ENCODE measurements at places on chromosomes 7 and 10.

DNA sequence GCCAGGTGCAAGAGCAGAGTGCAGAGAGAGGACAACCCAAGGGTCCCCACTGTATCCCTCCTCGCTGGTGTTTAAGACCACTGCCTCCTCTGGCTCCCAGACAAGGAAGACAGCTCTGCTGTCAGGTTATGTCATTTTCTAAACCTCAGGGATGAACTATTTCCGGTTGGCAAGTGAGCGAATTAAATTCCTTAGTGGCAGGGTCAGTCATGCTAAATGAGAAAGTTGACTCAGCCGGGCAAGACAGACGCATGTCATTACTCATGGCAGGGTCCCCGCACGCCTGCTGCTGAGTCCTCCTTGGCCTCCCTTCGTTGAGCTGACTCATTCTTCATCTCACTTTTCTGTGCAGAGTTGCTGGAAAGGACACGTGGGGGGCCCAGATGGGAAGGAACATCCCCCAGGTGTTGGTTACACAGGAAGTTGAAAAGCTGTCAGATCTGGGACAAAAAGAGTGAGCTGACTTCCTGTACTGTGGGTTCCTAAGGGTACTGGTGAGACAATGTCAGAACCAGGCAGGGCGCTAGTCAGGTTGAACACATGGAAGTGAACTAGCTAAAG lies 47.1 kb upstream of the UCN3 start:
- peak; percentile 57 for DNase-seq

GRCh38 chr7:107264723-107265122 lies 95.9 kb downstream of the HBP1 start:
- no peak for DNase-seq

DNA sequence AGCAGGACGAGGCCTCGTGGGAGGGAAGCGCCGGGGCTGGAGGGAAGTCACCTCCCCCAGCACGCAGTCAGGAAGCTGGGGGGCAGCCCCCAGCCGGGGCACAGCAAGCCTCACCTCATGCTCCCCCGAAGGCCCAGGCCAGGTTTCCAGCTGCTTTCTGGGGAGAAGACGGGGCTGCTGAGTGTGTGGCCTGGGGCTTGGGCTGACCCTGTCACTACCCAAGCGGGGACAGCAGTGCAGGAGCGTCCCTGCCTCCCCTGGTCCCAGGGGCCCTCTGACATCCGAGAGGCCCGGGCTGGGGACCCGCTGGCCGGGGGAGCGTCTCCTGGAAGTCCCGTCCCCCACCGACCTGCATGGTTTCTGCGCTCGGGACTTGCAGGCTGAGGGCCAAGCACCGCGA lies 19.7 kb upstream of the NKX6-2 start:
- DNase-seq = no peak

DNA sequence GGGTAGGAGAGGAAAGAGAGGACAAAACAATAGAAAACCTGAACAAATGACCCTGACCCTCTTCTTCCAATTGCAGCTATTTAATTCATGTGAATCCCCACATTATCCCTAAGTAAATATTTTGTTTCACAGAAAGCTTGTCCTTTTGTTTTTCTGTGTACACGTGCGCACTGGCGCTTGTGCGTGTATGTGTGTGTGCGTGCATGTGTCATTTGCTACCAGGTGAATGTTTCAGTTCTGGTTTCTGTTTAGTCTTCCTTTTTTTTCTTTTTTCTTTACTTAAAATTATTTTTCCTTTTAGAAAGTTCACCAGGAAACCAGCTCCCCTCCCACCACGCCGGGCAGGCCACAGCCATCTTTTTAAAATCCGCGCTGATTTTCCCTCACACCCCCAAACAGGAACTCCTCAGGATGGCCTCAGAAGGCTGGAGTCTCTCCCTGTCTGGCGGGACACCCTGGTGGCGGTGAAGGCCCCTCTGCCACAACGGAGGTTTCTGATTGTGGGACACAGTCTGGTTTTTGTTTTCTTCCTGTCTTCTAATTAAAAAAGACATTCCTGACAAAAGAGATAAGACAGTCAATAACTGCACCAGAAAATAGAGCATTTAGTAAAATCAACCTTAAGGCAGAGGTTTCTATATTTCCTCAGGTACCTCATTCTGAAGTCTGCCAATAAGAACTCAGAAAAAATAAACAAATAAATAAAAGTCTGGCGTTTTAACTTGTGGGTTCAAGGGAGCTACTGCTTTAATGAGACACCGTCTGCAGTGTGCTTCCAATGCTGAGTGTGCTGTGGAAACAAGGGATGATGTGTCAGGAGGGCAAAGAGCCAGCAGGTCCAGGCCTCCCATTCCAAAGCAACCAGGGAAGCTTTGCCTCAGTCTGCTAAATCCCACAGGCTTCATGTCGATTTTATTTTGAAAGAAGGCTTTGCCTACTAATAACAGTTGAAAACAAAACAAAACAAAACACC lies 17.4 kb downstream of the IRF5 start:
- peak; percentile 52 for DNase-seq

DNA sequence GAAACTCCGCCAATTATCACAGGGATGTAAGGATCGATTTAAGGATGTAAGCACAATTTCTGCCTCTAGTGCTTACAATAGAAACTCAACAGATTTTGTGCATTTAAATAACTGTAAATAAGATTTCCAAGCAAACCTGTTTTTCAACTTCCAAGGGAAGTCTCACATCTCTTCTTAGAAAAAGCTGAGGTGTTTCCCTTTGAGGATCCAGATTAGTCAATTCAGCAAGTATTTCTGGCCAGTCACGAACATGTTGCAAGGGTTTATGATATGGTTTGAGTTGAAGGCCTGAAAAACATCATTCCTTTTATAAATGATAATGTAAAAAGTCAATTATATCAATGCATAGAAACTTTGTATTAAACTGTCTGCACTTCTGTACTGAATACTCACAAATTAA lies 23.9 kb downstream of the KRIT1 start:
- DNase-seq = no peak

DNA sequence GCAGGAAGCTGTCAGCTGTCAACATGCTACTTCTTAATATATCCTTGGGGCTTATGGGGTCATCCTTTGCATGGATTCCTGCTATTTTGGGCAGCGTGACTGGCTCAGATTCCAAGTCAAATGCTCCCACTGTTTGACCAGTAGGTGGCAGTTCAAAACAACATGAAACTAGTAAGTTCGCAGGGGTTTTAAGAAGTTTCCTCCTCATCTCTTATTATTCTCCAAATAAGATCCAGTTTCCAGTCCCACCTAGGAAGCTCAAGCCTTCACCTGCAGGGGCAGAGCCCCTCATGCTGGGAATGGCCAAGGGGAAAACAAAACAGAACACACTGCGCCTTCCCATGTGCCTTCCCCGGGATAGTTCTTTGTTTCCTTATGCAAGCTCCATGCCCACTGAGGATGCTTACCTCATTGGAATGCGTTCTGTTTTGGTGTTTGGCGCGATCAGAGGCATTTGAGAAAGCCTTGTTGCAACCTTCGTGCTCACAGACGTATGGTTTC lies 259.8 kb downstream of the GLI3 start:
- DNase-seq = no peak

GRCh38 chr10:69119896-69120295 lies 4.1 kb upstream of the VPS26A start:
- peak; percentile 9 for DNase-seq

GRCh38 chr10:70674560-70675495 lies 2.5 kb downstream of the ADAMTS14 start:
- DNase-seq = no peak

- DNase-seq = no peak
Observed at GRCh38 chr10:12795315-12796110, 206.0 kb downstream of the CCDC3 start.

- DNase-seq = peak; percentile 72
Observed at GRCh38 chr10:110226543-110226925, 19.1 kb downstream of the MXI1 start.

- no peak for DNase-seq
Observed at GRCh38 chr7:10412422-10413019, 561.2 kb upstream of the PHF14 start.

DNA sequence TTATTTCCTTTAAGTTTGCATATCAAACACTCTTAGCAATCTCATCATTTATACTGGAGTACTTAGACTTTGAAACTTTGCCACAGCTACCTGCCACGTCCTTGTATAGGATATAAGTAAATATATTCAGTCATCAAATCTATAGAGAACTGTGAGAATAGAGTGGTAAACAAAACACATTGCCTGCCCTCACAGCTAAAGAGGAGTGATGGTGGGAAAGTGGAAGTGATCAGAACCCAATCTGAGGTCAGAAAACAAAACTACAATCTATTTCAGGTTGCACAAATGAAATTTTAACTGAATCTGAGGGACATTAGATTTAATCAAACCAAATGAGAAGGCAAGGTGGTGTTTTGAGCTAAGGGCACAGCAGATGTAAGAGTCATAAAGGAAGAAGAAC lies 74.8 kb downstream of the ZEB1 start:
- DNase-seq = no peak
